ENCODE measurements at places on chromosomes 16 and 17.

DNA sequence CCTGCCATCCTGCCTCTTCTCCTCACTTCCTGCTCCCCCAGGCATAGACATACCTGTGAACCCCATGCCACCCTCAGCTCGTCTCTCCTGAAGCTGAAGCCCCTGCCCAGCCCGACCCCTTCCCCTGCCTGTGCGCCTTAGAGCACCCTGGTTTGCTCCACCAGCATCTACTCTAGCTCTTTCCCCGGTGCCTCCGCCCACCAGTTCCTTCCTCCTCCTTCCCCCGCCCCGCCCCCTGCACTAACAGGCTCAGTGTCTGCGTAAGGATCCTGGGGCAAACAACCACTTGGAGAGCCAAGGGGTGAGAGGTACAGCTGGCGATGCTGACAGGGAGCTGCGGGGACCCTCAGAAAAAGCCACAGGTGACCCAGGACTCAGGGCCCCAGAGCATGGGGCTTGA lies 1.9 kb downstream of the GPR142 start:
- DNase-seq, result peak; percentile 60

GRCh38 chr17:27239046-27239445 lies 54.9 kb upstream of the WSB1 start:
- DNase-seq, result no peak

- no peak for DNase-seq
Observed at GRCh38 chr16:50390371-50390771, 21.6 kb upstream of the BRD7 start.

DNA sequence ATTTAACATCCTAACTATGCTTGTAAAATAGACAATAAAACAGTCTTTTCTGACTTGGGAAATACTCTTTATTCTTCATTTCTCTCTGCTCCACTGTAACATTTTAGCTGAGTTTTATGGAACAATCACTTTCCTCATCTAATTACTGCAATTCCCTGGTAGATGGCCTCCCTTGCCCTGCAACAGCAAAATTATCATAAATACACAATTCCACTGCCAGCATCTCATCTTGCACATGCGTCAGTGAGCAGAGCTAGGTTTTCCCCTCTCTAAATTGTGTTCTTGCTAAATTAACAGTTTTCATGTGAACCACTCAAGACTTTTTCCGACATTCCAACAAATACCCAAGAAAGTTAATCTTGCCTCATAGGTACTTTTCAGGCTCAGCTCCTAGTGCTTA lies 920.9 kb upstream of the GOT2 start:
- no peak for DNase-seq

GRCh38 chr17:81129289-81129688 lies 36.0 kb upstream of the PVALEF start:
- no peak for DNase-seq

DNA sequence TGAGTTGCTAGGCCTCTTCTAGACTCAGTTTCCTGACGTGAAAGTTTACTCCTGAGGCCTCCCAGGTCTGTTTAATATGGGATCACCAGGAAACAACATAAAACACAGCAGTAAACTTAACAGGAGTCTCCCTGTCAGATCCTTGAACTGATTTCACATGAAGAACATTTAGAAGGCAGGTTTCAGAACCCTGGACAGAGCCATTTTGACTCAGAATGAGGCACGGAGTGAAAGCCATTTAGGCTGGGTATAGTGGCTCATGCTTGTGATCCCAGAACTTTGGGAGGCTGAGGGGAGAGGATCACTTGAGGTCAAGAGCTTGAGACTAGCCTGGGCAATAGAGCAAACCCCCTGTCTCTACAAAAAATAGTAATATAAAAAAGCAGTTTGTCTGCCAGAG lies 289.1 kb downstream of the CA10 start:
- DNase-seq, result no peak

- DNase-seq, result no peak
Observed at GRCh38 chr17:17556671-17557070, 34.8 kb downstream of the PEMT start.

GRCh38 chr17:49986396-49987289 lies 8.4 kb downstream of the DLX3 start:
- DNase-seq, result no peak

- DNase-seq, result no peak
Observed at GRCh38 chr17:28485049-28485448, 11.6 kb downstream of the SLC13A2 start.

- no peak for DNase-seq
Observed at GRCh38 chr17:51059781-51060180, 60.9 kb downstream of the SPAG9 start.
